ENCODE measurements at places on chromosomes 11 and 22. TPM values are rescaled to one million over a fixed set of nuclear protein-coding genes. Genes with fewer than 3 reads are reported as not detected.

AKIP1 gene
- 38.0 TPM for total RNA-seq

RPS6KA4 gene
- 28.7 TPM for total RNA-seq

TRIM29 gene
- total RNA-seq: 0.94 TPM

GLYAT gene
- total RNA-seq: not detected

TRIM49 gene
- total RNA-seq: not detected

RASSF7 gene
- 2.0 TPM for total RNA-seq

CABP7 gene
- not detected for total RNA-seq

POLDIP3 gene
- 22.7 TPM for total RNA-seq
